ENCODE measurements at places on chromosomes 2 and 18.

DNA sequence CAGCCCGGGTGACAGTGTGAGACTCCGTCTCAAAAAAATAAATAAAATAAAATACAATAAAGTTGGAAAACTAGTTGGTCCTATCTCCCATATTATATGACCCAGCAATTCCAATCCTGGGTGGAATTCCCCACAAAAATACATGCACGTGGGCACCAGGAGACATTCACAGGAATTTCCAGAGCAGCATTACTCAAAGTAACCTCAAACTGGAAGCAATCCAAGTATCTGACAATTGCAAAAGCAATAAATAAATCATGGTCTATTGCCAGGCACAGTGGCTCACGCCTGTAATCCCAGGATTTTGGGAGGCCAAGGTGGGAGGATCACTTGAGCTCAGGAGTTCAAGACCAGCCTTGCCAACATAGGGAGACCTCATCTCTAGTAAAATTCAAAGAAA, 101.2 kb upstream of the MAP4K4 start:
- no peak for DNase-seq

DNA sequence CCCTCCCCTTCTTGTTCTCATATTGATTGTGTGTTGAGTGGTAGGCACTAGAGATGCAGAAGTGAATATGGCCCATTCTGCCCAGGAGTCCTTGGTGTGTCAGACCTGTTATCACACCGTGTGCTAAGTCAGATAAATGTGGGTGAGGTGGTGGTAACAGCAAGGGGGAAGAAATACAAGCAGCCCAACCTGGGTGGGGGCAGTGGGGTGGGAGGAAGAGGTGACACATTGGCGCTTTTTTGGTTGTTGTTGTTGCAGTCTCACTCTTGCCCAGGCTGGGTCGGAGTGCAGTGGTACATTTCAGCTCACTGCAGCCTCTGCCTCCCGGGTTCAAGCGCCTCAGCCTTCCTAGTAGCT, 12.8 kb downstream of the B3GNT2 start:
- no peak for DNase-seq

GRCh38 chr2:160918906-160919503, 241.2 kb upstream of the TANK start:
- no peak for DNase-seq

- DNase-seq = no peak
Measured at GRCh38 chr2:46131-46470, 204 bp downstream of the FAM110C start.

- no peak for DNase-seq
Measured at GRCh38 chr2:152585830-152586484, 131.3 kb downstream of the PRPF40A start.

DNA sequence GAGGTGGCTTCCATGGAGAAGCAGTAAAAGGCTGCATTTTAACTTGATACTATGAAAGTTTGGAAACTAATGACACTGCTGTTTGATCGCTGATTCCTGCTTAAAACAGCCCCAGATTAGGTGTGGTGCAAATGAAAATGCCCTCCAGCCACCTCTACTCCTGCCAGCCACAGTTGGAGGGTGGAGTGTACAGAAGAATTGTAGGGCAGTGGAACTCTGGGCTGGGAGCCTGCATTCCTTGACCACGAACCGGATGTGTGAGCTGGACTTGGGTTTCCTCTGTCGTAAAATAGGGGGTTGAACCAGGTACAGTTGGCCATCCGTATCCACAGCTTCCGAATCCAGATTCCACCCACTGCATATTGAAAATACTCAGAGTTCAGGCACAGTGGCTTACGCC, 84.6 kb upstream of the RFX8 start:
- no peak for DNase-seq

GRCh38 chr2:238097201-238097987, 2.7 kb upstream of the ESPNL start:
- no peak for DNase-seq

DNA sequence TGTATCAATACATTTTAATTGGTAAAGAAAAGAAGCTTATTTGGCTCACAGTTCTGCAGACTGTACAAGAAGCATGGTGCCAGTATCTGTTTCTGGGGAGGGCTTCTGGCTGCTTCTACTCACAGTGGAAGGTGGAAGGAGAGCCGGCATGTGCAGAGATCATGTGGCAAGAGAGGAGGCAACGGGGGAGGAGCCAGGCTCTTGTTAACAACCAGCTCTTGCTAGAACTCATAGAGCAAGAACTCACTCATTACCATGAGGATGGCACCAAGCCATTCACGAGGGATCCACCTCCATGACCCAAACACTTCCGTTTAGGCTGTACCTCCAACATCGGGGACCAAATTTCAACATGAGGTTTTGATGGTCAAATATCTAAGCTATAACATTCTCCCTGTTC, 7.5 kb downstream of the PARD6G start:
- no peak for DNase-seq

GRCh38 chr2:25996844-25997243, 14.5 kb upstream of the KIF3C start:
- DNase-seq = no peak

GRCh38 chr2:2738684-2739083, 407.6 kb upstream of the MYT1L start:
- DNase-seq = no peak

- no peak for DNase-seq
Measured at GRCh38 chr2:43191947-43192516, 34.4 kb downstream of the ZFP36L2 start.

GRCh38 chr2:207748993-207749392, 20.7 kb downstream of the FZD5 start:
- DNase-seq = no peak

DNA sequence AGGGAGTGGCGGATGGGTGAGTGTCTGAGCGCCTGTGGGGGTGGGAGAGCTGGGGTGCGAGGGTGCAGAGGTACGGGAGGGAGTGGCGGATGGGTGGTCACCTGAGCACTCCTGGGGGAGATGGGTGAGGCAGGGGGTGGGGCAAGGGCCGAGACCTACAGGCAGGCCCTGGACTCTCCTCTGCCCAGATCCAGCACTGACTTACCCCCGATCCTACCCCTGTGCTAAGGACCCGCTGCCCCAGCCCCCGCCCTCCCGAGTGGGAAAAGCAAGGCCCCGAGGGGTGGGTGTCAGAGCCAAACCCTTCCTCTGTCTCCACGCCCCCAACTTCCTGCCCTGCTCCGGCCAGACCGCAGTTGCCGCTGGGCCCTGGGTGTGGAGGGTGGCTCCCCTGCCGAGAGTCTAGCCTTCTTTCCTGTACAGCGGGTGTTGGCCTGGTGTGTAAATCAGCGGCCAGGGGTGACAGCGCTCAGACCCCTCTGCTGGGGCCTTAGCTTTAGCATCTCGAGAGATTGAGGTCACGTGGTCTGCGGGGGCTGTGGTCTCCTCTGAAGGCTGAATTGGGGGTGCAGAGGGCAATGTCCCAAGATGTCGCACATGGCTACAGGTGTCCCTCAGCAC, 12.5 kb downstream of the BOK start:
- no peak for DNase-seq

DNA sequence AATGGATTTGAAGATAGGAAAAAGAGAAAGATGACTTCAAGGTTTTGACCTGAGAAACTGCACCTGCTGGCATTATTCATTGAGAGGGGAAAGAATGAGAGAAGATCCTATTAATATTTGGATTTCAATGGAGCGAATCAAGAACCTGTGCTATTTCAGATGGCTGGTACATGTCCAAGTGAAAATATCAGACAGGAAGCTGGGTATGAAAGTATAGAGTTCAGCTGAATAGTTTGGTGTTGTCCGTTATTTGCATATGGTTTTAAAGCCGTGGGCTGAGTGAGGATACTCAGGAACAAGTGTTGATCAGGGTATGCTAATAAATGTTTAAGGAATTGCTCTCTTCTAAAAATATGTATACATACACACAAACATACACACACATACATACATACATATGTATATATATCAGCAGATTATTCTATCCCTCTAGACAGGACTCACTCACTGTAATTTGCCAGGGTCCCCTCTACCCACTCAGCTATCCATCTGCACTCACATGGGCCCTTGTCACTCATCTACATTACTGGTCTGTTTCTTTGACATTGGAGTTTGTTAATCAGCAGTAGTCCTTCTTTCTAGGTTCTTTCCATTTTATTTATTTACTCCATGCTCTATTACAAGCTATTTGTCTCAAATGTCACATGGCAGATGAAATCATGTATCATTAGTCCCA, 33.9 kb upstream of the IKZF2 start:
- DNase-seq = no peak

- DNase-seq = peak; percentile 36
Measured at GRCh38 chr2:72024451-72025175, 123.0 kb downstream of the CYP26B1 start.

DNA sequence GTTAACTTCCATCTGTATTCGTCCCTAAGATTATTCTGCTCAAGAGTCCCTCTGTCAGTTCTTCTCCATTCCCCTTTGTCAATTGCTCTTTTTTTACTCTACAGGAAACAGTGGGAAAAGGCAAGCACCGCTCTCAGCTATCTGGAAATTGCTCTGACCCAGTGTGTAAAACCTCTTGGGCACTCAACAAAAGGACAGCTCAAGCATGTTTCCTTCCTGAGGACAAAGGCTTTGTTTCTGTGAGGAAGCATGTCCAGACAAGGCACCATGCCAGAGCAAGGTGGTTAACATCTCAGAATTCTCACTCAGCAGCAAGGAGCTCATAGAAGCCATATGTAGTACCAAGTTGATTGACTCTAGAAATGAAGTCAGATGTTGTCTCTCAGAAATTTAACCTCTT, 735.6 kb downstream of the TSN start:
- no peak for DNase-seq

DNA sequence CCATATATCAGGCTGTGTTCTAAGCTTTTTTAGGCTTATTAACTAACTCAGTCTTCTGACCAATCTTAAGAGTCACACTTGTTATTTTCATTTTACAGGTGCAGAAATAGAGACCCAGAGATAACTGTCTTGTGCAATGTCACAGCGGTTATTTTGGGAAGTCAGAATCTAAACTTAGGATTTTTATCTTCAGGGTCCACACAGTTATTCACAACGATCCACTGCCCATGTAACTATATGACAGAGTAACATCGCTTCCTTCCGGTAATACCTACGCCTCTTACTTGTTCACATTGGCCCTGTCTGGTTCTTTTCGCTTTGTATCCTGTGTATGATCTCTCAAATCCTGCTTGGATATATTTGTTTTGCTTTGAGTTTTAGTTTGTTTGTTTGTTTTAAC, 631.7 kb downstream of the LRP1B start:
- no peak for DNase-seq

DNA sequence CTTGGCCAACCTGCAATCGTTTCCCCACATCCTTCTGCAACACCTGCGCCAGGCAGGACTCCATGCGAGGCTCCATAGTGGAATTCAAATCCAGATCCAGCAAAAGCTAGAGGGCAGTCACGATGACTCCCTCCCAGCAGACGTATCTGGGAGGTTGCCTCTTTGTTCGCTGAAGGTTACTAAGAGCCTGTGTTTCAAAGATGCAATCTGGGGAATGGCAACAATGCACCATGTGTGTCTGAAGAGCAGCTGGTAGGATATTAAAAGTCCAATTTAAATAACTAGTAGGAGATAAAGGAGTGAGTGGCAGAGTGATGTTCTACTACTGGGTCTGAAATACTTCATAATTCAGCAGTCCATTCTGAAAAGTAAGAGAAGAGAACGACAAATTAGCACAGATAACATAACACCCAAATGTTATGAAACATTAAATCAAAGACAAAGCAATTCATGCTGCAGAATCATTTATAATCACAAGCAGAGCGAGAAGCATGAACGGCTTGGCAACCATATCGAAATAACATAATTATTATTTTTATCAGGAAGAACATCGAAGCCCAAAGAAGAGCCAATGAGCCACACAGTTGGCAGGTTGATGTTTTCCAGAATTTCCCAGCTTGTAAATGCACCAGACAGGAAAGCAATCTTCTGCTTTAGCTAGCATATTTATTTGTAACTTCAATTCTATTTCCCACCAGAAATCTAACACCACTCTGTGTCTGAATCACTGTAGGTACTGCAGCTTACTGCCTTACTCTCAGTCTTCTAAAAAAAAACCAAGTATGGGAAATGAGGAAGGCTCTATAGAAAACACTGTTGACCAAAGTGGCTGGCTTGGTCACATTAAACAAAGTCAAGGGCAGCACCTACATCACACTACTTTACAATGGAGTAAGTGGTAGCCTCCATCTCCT, 43.2 kb downstream of the CLASP1 start:
- no peak for DNase-seq

DNA sequence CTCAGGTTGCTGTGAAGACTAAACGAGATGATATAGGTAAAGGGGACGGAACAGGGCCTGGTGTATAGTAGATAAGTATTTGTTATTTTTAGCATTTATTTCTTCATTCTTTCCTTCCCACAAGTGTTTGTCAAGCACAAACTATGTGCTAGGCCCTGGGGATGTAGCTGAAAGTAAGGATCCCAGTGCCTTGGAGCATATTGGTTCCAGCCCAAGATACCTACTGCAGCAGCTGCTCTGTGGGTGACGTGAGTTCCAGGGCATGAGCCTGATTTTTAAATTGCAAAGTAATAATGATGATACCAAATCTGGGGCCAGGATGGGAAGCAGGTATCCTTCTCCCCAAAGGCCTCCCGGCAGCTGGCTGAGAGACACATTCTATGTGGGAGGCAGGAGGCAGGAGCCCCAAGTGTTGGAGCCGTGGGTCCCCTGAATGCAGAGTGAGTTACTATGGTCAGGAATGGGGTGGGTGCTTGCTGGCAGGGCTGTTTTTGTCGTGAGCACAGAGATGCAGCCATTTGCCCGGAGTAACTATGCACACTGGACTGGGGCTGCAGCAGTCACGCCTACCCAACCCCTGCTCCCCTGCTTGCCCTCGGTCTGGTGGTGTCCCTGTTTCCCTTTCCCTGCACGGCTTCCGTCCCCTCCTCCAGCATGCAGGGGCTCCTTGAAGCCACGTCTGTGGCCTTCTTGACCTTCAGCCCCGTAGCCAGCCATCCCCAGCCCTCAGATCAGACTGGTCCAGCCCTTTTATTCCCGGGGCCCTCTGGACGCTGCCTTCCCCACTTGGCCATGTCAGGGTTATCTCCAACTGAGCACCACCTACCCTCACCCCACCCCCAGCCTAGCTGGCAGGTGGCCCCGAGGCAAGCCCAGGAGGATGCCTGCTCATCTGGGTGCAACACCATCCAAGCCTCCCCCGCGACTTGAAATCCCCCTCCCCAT, 52.4 kb downstream of the INHBB start:
- peak; percentile 64 for DNase-seq

DNA sequence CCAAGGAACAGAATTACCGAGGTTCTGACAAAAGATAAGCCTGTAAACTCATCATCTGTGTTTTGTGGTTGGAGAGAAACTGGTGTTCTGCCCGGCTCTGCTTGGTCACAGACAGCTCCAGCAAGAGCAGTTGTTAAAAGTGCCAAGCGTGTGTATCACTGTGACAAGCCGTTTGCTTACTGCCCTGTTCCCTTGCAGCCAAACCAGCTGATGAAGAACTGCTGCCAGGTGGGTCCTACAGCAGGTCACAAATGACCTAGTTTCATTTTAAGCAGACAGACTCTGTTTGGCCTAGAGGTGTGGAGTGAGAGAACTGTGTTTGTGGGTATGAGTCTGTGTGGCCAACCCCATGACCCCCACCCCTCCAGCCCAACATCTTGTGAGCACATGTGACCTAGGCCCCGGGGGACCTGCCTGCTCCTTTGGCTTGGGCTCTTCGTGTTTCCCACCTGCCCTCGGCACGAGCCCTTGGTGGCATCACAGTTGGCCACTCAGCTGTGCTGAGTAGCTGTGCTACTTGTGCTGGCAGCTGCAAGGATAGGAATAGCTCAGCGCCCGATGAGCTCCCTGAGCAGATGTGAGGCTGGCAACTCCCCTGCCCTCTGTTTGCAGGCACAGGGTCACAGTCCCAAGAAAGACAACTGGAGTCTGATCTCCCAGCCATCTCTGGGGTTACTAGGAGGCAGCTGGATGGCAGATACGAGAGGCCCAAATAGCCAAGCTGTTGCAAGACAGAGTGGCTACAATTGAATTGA, 9.7 kb downstream of the OXER1 start:
- DNase-seq = peak; percentile 77
